ENCODE measurements at places on chromosomes 2 and 18.

GRCh38 chr2:29417630-29418029 is 302.4 kb downstream of the CLIP4 start:
- no peak for DNase-seq

GRCh38 chr2:60366135-60366712 is 187.2 kb downstream of the BCL11A start:
- no peak for DNase-seq

GRCh38 chr2:96233880-96234316 is 25.3 kb upstream of the STARD7 start:
- DNase-seq: no peak

- DNase-seq: no peak
Measured at GRCh38 chr2:227597998-227598397, 695 bp upstream of the SCYGR2 start.

GRCh38 chr2:120963997-120964705 is 228.5 kb downstream of the GLI2 start:
- DNase-seq: no peak

GRCh38 chr18:12369211-12369610 is 7.8 kb downstream of the AFG3L2 start:
- DNase-seq: no peak

DNA sequence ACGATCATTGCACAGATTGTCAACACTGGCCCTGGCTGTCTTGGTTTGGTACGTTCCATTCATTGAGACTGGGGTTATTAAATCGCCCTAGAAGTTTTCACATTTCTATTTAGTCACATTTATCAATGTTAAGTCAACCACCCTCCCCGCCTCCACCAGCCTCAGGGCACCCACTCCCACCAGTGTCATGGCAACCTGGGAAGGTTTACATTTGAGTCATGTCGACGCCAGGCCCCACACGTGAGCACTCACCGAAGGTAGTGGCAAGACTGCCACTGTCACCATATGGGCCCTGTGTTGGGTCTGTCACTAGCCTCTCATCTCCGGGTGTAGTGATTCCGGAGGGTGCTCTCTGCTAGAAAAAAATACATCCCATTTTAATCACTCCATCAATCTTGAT is 194.2 kb downstream of the TWIST2 start:
- DNase-seq: no peak

- DNase-seq: no peak
Measured at GRCh38 chr2:212845941-212846340, 305.5 kb downstream of the IKZF2 start.

DNA sequence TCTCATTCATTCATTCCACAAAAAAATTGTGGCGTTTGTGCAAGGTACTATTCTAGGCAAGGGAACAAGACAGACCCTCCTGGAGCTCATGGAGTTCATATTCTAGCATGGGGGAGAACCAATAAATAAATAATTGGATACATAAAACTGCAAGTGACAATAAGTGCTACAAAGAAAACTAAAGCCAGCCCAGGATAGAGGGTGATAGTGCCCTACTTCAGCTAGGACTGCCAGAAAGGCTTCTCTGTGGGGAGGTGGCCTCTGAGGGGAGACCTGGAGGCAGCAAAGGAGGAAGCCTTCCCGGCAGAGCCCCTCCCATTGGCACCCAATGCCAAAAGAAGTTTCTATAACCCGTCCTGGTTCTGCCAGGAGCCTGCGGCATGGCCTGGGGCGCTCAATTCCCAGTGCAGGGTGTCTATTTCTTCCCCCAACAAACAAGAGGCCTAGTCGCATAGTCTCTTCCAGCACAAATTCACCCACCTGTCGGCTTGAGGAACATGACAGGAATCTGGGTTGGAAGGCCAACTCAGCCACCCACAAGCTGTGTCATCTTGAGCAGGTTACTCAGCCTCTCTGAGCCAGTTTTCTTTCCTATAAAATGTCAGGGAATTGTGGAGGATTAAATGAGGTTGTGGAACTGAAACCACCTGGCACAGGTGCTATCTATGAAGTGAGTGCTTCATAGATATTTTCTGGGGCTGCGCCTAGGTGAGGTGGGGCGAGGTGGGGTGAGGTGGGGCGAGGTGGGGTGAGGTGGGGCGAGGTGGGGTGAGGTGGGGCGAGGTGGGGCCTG is 94.3 kb downstream of the ZFP36L2 start:
- DNase-seq: no peak

DNA sequence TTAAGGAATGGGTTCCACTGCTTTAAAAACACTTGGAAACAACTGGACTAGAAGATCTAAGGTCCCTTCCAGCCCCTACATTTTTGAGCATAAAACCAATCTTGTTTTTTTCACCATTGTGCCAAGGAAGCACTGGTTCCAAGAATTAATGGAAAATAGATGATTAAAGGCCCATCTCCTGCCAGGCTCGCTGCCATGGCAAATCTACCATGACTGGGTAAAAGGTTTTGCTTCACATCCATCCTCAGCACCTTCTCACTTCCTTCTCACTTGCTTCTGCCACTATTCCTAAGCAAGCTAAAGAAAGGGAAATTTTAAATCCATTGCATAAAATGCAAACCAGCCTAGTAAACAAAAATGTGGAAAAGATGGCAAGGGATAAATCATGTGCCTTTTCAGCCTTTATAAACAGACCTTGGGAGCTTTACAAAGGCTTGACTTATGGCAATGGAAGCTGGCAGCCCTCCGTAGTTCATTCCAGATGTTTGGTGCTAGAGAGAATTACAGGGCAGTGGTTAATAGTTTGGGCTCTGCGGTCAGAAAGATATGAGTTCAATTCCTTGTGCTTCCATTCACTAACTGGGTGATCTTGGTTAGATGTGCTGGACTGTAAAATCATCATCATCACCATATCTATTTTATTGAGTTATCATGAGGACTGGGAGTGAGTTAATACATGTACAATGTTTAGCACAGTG is 27.0 kb upstream of the ST3GAL5 start:
- DNase-seq: no peak

DNA sequence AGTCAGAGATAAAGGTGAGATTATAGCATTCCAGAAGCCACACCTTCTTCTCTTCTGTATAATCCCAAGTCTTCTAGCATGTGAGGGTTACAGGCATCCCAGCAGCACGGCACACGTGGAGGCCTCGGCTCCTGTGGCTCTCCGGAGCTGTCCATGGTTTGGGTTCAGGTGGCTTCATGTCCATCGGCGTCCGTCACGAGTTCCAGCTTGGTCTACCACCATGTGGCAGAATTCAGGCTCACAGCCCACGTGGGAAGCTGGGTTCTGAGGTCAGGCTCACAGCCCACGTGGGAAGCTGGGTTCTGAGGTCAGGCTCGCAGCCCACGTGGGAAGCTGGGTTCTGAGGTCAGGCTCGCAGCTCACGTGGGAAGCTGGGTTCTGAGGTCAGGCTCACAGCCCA is 378.3 kb upstream of the SALL3 start:
- no peak for DNase-seq

DNA sequence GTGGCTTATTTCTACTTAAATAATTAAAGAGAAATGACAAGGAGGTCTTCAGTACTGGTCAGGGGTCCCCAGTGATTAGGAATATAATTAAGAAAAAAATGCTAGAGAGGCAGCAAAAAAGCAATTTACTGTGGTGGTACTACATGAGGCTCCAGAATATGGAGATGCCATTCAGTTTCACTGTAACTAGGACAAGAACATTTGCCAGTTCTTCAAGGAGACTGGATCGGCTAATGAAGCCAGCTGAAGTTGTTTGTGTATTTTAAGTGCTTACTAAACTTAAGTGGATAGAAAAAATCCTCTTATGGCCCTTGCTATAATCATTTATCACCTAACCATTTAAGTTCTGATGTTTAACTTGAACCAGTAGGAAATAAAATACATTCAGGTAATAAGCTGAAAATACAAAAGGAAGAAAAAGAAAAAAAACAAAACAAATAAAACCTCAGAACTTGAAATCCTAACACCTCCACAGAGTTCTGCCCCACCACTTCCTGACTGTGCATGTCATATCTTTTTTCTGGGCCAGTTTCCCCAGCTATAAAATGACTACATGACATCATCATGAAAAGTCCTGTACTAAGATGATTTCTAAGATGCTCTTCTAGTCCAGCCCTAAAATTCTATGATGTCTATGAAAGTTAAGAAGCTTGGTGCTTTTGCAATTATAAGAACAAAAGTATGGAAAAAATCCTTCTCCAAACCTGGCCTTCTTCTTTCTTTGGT is 98.0 kb downstream of the TRABD2A start:
- no peak for DNase-seq

- no peak for DNase-seq
Measured at GRCh38 chr2:233822101-233822771, 32.1 kb downstream of the HJURP start.

DNA sequence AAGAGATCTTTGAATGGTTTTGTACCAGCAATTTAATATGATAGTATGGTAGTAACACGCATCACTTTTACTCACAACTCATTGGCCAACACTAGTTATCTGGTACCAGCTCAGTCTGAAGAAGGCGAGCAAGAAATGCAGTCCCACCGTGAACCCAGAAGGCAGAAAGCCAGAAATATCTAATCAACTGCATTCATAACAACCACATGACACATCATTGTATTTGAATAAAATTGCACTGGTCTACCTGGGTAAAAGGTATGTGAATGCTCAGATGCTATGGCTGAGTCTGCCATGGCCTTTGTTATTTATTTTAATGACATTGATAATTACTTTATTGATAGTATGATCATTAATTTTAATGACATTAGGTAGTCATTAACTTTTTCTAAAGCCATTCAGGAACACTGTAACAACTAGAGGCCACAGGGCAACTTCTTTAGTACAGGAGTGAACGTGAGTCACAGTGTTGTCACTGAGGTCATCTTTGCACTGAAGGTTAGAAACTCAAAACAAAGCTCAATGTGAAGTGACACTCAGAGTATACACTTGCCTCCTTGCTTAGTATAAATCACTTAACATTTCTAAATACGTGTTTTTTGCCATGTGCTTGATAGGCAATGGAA is 475.6 kb upstream of the TNP1 start:
- no peak for DNase-seq

- no peak for DNase-seq
Measured at GRCh38 chr2:24970483-24971285, 1.1 kb downstream of the DNAJC27 start.
